A673 (cell line): ENCODE measurements at places on chromosomes 1 and 21. TPM values are rescaled to one million over a fixed set of nuclear protein-coding genes. Genes with fewer than 3 reads are reported as not detected.
A peak's percentile ranks its signal among the peaks of the same experiment; 100 is the strongest.

GRCh38 chr21:38489271-38489652 is 9.0 kb downstream of the ERG start:
- no peaks in the 10 kb centered on the region for H3K27me3 ChIP-seq
- DNase-seq, result no peak
- no peak overlapping the region for H3K27ac ChIP-seq
- no peak overlapping the region for H3K4me3 ChIP-seq

DNA sequence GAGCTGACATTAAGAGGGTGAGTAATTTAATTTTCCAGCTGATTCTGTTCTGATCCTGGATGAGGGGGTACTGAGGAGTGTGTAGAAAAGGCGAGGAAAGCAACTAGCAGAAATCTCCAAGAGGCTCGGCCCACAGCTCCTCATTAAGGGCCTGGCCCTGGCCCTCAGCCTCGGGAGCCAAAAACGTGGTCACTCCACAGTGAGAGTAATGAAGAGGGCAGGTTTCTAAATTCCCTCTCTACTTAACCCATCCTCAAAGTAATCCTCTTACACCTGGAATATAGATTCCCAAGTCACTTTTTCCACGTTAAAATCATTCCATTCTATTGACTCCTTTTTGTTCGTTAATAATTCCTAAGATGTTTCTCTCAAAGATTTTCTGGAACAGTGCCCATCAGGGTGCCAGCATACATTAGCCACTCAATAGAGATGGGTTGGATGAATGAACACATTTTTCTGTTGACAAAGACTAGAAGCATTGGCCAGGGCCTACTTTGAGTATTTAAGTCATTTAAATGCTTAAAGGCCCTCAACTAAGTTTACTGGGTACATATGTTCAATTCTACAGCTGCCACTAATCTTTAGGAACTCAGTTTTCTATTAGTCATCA is 1.1 kb upstream of the COL11A1 start:
- no peak overlapping the region for H3K27ac ChIP-seq
- DNase-seq, result no peak
- H3K4me3 ChIP-seq, result no peak overlapping the region
- no peaks in the 10 kb centered on the region for H3K27me3 ChIP-seq

DNA sequence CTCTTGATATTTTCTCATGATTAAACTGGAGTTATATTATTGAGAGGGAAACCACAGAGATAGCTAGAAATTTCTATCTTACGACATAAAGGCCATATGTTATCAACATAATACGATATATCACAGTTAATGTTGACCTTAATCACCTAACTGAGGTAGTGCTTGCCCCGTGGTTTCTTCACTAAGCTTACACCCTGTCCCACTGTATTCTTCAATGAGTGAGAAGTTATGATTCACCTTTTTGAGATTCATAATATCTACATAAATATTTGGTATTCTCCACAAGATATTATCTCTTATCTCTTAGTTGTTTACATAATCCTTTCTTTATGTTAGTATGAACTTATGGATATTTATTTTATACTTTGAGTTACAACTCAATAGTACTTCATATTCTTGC is 1714.1 kb downstream of the BRINP3 start:
- no peaks in the 10 kb centered on the region for H3K4me1 ChIP-seq
- no peaks in the 10 kb centered on the region for H3K27me3 ChIP-seq
- no peak for DNase-seq
- no peak overlapping the region for H3K4me3 ChIP-seq
- no peaks in the 10 kb centered on the region for H3K36me3 ChIP-seq
- H3K27ac ChIP-seq, result no peak overlapping the region

The CTSK gene
- 12.3 and 14.3 TPM in 2 replicates for total RNA-seq

The PPM1J gene
- 0.28 and 0.52 TPM in 2 replicates for total RNA-seq

DNA sequence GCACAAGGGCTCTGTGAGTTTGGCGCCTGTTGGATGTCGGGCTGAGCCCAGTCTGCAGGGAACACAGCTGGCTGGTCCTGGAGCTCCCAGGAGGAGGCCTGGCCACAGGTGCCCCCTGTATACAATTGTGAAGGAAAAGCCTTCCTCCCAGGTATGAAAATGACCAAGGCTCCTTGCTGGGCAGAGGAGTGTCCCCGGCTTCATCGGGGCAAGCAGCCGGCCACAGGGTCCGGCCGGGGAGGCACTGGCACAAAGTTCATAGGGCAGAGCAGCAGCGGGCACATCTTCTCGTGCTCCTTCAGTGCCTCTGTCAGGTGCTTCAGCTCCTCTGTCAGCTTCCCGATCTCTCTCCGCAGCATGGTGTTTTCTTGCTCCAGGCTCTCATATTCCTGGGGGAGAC is 13.0 kb downstream of the BATF3 start:
- no peak overlapping the region for H3K27ac ChIP-seq
- peaks cover 10% of the 10 kb centered on the region for H3K4me1 ChIP-seq

- no peaks in the 10 kb centered on the region for H3K36me3 ChIP-seq
- H3K27me3 ChIP-seq, result no peaks in the 10 kb centered on the region
- no peak overlapping the region for H3K4me3 ChIP-seq
Observed at GRCh38 chr21:42289926-42290325, 25.3 kb downstream of the TFF3 start.

The CCDC30 gene
- 4.8 and 7.7 TPM in 2 replicates for total RNA-seq

- no peak for DNase-seq
- H3K27ac ChIP-seq, result no peak overlapping the region
- no peaks in the 10 kb centered on the region for H3K36me3 ChIP-seq
- H3K27me3 ChIP-seq, result peaks cover 96% of the 10 kb centered on the region
- peaks cover 9% of the 10 kb centered on the region for H3K4me1 ChIP-seq
- H3K4me3 ChIP-seq, result peak overlapping the region; percentile 32
Observed at GRCh38 chr1:200042552-200043335, 15.2 kb downstream of the NR5A2 start.

- no peaks in the 10 kb centered on the region for H3K36me3 ChIP-seq
- no peaks in the 10 kb centered on the region for H3K4me1 ChIP-seq
- no peaks in the 10 kb centered on the region for H3K27me3 ChIP-seq
- no peak for DNase-seq
Observed at GRCh38 chr1:244063498-244063897, 12.4 kb downstream of the ZBTB18 start.

The LCE2C gene
- total RNA-seq, result not detected in 2 replicates

DNA sequence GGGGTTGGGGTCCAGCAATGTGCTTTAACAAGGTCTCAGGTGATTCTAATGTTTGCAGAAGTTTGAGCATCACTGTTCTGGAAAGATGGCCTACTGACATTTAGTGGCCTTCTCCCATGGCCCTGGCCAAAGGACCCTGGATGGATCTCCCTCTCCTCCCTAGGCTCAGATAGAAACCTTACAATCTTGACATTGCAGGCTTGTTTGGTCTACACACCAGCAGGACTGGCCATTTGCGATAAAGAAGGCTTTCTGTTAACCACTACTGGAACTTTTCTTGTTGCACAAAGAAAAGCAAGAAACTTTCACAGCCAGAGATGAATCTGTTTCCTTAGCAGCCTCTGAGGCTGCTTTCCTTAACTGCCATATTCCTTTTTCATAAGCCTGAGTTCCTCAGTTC is 6.2 kb downstream of the DNALI1 start:
- H3K36me3 ChIP-seq, result peaks cover 37% of the 10 kb centered on the region
- H3K27me3 ChIP-seq, result no peaks in the 10 kb centered on the region
- H3K4me1 ChIP-seq, result no peaks in the 10 kb centered on the region
- no peak overlapping the region for H3K27ac ChIP-seq
- H3K4me3 ChIP-seq, result no peak overlapping the region

The MYBPHL gene
- not detected in 2 replicates for total RNA-seq

DNA sequence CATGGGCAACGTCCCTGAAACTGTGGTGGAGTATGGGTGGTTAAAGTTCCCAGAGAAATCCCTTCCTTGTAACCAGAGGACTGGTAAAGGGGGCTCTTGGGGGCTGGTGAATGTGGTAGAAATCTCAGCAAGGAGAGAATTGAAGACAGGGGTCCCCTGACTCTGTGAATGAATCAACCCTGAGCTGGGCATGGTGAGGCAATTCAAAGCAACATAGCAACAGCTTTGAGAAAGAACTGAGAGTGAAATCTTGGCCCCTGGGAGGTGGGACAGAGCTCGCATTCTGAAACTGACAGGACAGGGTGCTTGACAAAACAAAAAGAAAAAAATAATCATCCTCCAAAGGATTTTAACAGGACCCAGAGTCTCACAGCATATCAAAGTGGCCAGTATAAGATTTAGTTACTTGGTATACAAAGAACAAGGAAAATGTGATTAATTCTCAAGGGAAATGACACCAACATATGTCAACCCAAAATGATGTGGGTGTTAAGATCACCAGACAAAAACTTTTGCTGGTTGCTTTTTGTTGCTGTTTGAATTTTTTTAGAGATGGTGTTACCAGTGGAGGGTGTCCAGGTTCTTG is 11.7 kb upstream of the SUMO3 start:
- no peaks in the 10 kb centered on the region for H3K36me3 ChIP-seq
- H3K4me1 ChIP-seq, result no peaks in the 10 kb centered on the region
- H3K27ac ChIP-seq, result no peak overlapping the region
- H3K4me3 ChIP-seq, result no peak overlapping the region
- no peak for DNase-seq
- no peaks in the 10 kb centered on the region for H3K27me3 ChIP-seq
